NCI-H226 (cell line): ENCODE measurements at places on chromosomes 3 and 15.

- DNase-seq, result peak; percentile 96
Measured at GRCh38 chr3:194300382-194300758, 50.8 kb downstream of the CPN2 start.

DNA sequence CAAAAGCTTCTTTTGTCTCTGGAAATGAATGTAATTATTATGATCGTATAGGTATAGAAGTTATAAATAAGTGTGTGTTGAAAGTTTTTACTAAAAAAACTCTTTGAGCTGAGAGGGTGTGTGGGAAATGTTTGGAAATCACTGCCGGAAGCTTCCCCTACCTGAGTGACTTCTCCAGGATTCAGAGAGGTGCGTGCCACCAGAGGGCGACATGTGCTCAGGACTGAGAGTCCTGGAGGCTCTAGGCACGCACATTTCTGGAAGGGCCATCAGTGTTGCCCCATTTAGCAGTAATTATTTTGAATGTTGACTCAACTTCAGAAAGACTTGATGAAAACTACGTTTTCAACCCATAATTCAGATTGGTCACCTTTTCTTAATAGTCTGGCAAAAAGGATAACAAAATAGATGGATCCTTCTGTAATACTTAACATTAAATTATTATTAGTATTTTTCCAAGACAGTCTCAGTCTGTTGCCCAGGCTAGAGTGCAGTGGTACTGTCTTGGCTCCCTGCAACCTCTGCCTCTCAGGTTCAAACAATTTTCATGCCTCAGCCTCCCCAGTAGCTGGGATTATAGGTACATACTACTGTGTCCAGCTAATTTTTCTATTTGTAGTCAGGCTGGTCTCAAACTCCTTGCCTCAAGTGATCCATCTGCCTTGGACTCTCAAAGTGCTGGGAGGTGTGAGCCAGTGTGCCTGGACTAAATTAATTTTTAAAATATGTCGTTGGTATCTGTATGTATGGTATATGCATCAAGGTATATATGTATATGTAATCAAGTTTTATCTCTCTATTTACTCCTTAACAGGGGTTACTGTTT is 34.5 kb downstream of the GPR171 start:
- peak; percentile 36 for DNase-seq

GRCh38 chr3:70137366-70137765 is 137.8 kb downstream of the SAMMSON start:
- no peak for DNase-seq

DNA sequence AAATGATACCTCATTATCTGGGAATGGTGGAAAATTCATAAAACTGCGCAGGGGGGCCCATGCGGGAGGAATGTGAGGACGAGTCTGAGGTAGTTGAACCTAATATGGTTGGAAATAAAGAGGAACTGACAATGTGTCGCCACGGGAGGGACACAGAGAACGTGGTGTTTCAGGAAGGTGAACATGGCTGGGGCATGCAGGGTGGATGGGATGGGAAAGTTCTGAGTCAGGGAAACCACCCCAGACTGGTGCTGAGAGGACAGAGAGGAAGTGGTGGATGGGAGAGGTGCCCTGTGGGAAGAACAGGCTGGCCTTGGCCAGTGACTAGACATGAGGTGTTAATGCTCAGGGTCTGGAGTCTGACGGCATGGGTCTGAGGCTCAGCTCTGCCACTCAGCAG is 137.1 kb upstream of the WNT5A start:
- DNase-seq, result peak; percentile 78

- no peak for DNase-seq
Measured at GRCh38 chr3:197178998-197179397, 119.4 kb downstream of the DLG1 start.

GRCh38 chr3:43031889-43032545 is 52.9 kb downstream of the GASK1A start:
- no peak for DNase-seq

DNA sequence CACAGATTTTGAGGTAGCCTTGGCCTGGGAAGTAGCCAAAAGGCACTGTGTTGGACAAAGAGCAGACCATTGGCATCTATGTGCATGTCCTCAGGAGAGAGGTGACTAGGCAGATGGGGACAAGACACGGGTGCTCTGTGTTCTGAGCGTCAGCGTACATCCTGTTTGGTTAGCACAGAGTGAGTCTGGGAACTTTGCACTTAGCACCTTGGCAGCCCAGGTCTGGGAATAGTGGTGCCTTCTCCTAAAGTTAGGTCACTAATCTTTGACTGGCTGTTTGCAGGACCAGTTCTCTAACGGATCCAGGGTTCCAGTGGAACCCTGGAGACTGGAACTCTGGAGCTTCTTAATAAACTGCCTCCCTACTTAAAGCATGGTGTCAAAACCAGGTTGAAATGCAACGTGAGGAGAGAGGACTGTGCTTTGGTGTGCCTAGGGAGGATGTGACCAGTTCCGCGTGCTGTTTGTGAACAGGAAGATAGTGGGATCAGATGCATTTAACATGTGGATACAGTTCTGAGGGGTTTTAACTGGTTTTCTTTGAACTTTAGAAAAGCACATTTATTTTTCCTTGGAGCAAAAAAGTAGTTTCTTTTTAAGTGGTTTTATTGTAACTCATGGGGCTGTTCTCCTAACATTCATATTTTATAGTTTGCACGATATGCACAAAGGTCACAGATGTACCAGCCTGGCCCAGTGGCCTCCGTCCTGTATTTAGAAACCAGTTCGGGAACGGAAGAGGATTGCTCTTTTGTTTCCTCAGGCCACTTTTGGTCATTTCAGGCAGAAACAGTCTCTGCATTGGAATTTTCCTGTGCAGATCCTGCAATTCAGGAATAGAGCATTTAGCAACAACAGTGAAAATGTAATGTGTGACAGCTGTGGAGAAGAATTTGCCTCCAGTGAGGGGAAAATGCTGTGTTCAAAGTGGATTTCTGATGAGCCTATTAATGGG is 48.8 kb downstream of the ABHD2 start:
- DNase-seq, result no peak

GRCh38 chr3:65523878-65524277 is 514.8 kb downstream of the MAGI1 start:
- no peak for DNase-seq
